AG04449 (cell line): ENCODE measurements at places on chromosomes 1 and 21.

- DNase-seq = no peak
Observed at GRCh38 chr1:75172556-75172955, 38.4 kb downstream of the LHX8 start.

- DNase-seq = no peak
Observed at GRCh38 chr1:100597784-100598183, 59.8 kb downstream of the GPR88 start.

DNA sequence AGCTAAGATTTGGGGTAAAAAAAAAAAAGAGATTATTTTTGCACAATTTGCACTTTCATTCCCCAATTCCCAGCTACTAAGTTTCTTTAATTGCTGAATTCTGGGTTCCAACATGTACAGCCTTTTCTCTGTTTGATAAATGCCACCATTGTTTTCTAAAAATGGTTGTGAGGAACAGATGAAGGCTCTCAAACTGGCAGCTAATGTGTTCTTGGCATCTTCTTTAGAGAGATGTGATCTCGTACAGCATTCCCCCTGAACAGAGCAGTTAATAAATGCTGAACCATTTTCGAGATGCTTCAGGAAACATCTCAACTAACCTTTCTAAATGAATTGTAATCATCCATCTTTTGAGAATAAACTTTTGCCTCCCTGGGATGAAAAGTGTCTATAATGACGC is 107.9 kb upstream of the DYNLT5 start:
- DNase-seq = no peak

DNA sequence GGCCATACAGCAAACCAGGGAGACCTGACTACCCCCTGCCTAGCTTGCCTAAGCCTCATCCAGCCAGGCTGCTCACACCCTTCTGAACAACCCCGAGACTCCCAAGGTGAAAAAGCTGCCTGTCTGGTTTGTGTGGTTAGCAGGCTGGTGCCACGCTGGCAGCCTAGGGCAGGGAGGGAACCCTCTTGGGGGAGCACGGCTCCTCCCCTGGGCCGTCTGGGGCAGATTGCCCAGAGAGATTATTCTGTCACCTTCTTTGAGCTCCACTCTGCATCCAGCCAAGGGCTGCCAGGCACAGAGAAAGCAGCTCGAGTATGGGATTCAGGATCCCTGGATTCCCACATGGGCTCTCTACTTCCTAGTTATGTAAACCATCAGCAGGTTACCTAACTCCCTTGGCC is 27.5 kb upstream of the TCEA3 start:
- no peak for DNase-seq

DNA sequence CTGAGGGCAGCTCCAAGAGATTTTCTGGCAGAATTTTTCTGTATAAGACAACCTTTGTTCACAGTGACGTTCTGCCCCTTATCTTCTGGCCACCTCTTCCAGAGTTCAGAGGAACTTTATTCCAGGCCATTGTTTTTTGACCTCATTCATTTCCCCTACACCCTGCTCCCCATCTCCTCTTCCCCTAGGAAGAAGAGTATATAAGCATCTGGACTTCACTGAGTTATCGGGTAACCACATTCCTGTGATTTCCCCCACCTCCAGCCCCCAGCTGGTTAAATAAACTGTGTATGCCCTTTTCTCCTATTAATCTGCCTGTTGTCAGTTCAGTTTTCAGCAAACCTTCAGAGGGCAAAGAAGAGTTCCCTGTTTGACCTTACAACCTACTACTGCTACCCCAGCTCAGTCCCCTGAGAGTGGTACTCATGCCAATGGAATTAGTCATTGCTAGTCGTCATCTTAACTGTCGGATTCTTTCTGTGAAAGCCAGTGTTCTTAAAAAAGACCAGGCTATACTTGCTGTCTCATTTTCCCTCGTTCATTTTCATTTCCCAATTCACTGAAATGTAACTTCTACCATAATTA is 14.3 kb upstream of the ALG14 start:
- DNase-seq = peak; percentile 76

GRCh38 chr1:235045921-235046601 is 82.6 kb downstream of the TOMM20 start:
- DNase-seq = no peak

DNA sequence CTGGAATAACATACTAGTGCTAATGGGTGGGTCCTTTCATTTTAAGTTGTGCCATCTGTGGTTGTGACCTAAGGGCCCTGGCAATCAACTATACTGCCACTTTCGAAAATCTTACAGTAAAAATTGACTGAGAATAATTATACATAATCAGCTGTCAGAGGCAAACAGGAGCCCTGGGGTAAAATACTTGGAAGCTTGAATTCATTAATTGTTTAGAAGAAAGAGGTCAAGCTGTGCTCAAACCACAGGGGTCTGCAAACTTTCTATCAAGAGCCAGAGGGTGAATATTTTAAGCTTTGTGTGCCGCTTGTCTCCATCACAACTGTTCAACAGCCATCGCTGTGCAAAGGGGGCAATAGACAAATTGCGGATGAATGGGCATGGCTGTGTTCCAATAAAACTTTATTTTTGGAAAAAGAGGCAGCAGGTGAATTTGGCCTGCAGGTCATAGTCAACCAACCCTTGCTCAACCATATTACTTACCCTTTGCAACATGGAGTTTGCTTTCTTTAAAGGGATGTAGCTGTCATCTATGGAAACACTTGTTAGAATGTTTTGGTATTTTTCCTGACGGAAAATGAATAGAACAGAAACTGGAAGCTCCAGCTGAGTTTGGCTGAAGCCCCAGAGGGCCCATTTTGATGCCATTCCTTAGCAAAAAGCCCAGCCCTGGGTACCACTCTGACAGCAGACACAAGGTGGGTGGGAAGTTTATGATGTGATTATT is 35.7 kb upstream of the USP1 start:
- no peak for DNase-seq

- DNase-seq = no peak
Observed at GRCh38 chr1:110170766-110171733, 20.8 kb downstream of the SLC6A17 start.

- no peak for DNase-seq
Observed at GRCh38 chr1:235557495-235557894, 53.2 kb upstream of the B3GALNT2 start.

- no peak for DNase-seq
Observed at GRCh38 chr1:157025385-157025784, 20.2 kb downstream of the ARHGEF11 start.

GRCh38 chr1:60672449-60672848 is 409.9 kb upstream of the NFIA start:
- no peak for DNase-seq

GRCh38 chr1:118928739-118929554 is 59.2 kb downstream of the TBX15 start:
- no peak for DNase-seq

- no peak for DNase-seq
Observed at GRCh38 chr1:226324479-226324878, 15.5 kb upstream of the LIN9 start.
